ENCODE measurements at places on chromosomes 5 and 9.

DNA sequence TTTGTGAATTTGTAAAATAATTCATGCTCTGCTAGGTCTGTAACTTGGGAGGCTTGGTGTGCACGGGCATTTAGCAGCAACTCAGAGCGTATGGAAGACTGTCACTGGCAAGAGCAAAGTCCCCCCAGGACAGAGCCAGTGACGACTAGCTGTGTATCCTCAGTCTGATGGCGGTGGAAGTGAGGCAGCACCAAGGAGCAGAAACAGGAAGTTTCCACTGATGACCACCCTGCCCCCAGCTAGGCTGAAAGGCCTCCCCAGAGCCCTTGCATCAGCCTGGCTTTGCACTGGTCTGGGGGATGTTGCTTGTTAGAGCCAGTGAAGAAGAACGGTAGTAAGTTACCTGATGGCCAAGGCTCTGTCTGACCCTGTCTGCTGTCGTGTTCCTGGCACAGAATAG lies 66.8 kb upstream of the ABL1 start:
- DNase-seq: no peak

GRCh38 chr9:132451276-132451675 lies 41.3 kb downstream of the CFAP77 start:
- peak; percentile 31 for DNase-seq

DNA sequence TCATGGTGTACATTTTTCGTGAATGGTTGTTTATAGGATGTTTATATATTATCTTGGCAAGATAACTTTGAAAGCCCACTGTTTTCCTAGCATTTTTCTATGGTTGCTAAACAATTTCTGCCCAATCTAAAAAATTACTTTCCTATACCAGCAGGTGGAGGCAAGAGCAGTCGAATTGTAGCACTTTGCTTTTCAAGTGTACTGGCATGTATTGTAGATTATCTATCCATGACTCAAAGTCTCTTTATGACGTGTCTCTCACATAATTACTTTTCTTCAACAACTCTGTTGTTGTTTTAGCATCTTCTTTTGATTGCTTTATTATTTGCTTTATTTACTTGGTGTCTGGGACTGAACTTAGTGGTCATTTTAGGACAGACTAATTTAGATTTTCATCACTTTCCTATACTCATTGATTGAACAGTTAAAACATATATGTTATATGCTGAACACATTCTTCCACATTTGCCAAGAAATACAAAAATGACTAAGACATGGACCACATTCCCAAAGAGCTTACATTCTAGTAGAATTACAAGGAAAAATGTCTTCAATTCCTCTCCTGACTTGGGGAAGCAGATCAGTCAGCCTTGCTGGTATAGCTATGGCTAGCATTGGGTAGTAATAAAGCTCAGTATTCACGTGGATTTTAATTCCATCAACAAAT lies 20.7 kb downstream of the NLN start:
- peak; percentile 34 for DNase-seq

DNA sequence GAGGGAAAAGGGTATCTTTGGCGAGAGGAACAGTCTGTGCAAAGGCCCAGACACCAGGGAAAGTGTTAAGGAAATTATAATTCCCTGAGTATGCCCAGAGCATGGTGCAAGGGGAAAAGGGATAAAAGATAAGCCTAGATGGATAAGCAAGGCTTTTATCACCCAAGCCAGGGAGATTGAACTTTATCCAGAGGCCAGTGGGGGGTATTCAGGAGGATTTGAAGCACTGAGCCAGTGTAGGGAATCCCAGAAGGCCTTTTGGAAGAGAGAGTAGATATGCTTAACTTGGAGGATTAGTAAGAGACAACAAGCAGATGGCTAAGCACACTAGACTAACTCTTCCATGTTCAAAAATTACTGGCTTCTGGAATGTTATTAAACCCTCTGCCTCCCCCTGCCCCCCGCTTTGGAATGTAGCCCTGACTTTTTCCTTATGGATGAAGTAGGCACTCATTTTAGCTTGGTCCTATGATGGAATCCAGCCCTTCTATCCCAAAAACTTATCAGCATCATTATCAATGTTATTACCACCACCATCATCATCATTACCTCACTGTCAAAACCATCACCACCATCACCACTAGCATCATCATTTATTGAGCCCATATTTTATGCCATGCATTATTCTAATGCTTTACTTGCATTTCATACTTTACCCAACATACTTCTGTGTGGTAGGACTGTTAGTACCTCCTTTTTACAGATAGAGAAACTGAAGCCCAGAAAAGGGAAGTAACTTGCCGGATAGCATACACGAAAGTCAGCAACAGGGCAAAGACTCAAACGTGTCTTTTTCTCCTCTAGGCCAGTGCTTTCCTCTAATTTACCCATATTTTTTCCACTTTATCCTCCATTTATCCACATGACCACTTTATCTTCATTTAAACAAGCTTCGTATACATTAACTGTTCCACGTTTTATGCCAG lies 237.0 kb downstream of the PAPPA start:
- DNase-seq: no peak

DNA sequence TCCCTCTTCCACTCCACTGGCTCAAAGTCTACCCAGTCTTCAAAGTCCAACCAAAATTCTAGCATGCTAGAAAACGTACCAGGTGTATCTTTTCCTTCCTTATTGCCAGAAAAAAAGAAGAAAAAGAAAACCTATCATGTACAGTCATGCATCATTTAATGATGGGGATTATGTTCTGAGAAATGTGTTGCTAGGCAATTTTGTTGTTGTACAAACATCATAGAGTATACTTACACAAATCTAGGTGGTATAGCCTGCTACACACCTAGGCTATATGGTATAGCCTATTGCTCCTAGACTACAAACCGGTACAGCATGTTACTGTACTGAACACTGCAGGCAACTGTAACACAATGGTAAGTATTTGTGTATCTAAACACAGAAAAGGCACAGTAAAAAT lies 104.8 kb downstream of the SREK1 start:
- DNase-seq: no peak

DNA sequence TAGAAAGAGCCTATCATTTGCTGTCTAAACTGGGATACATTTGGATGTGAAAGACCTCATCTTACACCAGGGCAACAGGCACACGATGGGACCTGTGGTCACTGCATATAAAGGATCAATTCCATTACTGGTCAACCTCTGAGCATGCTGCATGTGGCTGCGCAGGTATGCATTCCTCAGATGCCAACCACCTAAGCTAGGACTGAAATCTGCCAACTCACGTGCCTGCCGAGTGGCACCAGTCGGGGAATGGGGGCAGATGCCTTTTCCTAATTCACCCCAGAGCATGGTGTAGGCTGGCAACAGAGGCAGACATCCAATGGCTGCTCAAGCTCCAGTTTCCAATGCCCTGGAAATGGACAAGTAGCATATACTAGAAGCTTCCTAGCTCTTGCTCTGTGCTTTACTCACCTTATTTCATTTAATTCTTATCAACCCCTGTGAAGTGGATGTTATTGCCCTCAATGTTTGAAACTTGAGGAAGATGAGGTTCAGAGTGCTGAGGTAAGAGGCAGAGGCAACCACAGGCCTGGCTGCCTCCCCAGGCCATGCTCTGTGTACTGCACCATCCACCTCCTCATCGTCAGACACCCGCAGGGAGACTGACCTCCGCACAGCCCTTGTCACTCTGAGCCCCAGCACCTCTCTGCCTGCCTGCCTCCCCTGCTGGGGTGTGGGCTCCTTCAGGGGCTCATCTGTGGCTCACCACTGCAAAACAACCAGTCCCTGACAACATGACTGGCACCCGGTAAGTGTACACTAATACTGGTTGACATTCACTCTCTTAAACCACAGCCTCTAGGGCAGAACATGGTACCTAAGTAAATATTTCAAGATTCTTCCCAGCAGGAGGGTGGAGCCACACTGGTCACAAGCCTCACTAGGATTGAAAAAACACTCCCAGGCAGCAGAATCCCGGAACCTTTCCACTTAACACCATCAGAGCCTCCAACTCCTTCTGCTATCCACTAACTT lies 228.5 kb downstream of the CRB2 start:
- DNase-seq: no peak

DNA sequence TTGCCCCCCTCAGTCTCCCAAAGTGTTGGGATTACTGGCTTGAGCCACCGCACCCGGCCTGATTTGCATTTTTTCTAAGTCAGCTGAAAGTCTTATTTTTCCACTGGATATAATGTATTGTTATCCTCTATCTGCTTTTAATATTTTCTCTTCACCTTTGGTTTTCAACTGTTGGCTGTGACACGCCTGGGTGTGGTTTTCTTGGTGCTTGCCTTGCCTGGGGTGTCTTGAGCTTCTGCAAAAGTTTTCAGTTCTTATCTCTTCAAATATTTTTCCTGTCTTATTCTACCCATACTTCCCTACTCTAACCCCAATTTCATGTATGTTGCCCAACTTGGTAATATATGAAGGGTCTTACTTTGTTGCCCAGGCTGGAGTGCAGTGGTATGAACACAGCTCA lies 4.3 kb upstream of the MXD3 start:
- DNase-seq: no peak

DNA sequence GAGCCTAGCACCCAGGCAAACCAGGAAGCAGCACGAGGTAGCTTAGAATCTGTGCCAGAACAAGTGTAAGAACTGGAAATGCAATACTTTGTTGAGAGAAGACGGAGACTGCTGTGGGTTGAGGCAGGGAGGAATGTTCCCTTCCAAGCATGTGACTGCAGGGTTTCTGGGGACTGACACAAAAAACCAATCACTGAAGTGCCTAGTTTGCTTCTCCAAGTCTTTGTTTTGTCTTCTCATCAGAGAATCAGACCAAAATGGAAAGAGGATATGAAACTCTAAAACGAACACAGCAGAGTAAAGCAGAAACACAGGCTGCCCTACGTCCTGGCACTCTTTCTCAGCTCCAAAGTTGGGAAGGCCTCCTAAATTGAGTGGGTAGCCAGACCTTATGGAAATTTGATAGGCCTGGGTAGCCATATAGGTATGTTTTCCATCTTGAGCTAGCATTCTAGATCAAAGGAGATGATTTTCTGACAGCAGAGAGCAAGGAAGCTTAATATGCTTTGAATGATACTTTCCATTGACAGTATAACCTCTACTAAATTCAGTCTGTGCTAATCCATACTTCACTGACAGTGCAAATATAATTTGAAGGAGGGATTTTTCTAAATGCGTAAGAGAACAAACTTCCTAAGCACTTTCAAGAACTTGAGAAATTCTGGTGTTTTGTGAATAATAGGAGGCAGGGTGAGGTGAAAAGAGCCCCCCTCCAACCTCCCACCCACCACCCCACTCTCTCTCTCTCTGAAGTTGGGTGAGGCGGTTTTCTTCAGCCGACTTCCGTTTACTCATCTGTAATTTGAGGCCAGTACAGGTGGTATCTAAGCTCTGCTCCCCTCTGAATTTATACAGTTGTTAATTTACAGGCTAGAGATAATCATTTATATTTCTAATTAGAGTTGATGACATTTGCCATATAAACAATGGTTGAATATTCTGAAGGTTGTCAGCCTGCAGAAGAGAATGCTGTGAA lies 5.5 kb downstream of the ADRB2 start:
- DNase-seq: no peak

DNA sequence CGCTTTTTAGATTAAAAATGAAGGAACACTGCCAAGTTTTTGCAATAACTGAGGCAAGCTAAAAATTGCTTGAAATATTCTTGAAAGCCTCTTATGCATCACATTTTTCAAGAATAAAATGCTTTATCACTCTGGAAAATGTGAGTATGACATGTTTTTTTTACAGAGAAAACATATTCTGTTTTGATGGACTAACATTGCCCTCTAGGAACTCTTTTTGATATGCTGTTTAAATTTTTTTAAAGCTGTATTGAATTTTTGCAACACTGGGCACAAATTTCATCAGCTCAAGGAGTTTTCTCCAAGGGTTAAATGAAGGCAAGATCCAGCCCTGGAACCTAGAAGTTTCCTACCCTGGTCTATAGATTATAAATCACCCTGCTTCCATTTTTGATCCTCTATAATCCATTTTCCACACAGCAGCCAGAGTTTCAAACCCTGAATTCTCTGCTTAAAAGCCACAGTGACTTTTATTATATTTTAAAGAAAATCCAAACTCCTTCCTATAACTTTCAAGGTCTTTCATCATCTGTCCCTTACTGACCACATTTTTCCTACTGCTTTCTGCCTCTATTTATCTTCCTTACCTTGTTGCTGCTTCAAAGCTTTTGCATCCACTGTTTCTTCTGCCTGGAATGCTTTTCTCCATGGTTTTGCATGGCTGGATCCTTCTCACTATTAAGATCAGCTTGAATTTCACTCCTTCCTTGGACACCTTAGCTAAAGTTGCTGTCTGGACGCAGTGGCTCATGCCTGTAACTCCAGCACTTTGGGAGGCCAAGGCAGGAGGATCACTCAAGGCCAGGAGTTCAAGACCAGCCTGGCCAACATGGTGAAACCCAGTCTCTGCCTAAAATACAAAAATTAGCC lies 60.9 kb downstream of the IL31RA start:
- DNase-seq: no peak
